ENCODE measurements at places on chromosomes 3 and 15.

- DNase-seq, result no peak
These were observed 4.2 kb downstream of the CCDC71 start for GRCh38 chr3:49161808-49162530.

GRCh38 chr15:27677951-27678350 is 421.2 kb downstream of the OCA2 start:
- DNase-seq, result no peak

GRCh38 chr3:187685948-187686347 is 15.8 kb upstream of the SST start:
- DNase-seq, result no peak

- DNase-seq, result no peak
These were observed 26.6 kb upstream of the ACAN start for GRCh38 chr15:88776646-88777045.

DNA sequence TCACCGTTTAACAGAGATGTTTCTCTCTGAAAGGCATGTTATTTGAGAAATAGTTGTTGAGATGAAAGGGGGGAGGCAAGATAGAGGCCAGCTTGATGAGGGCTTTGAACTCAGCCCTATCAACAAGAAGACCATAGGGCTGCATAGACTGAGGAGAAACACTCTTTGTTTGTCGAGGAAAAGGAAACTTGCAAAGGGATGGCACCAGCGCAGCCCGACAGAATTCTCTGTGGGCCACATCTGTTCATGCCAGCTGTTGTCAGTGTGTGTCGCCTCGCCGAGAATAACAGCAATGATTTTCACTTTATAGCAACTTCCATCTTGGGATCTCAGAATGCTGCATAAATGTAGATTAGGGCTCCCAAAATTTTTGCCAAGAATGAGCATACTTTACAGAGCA is 478.3 kb upstream of the TPRG1 start:
- no peak for DNase-seq

DNA sequence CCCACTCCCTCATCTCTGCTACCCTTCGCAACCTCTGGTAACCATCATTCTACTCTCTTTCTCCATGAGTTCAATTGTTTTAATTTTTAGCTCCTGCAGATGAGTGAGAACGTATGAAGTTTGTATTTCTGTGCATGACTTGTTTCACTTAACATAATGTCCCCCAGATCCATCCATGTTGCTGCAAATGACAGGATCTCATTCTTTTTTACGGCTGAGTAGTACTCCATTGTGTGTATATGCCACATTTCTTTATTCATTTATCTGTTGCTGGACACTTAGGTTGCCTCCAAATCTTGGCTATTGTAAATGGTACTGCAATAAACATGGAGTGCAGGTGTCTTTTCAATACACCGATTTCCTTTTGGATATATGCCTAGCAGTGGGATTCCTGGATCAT is 12.1 kb downstream of the GALK2 start:
- DNase-seq, result no peak

DNA sequence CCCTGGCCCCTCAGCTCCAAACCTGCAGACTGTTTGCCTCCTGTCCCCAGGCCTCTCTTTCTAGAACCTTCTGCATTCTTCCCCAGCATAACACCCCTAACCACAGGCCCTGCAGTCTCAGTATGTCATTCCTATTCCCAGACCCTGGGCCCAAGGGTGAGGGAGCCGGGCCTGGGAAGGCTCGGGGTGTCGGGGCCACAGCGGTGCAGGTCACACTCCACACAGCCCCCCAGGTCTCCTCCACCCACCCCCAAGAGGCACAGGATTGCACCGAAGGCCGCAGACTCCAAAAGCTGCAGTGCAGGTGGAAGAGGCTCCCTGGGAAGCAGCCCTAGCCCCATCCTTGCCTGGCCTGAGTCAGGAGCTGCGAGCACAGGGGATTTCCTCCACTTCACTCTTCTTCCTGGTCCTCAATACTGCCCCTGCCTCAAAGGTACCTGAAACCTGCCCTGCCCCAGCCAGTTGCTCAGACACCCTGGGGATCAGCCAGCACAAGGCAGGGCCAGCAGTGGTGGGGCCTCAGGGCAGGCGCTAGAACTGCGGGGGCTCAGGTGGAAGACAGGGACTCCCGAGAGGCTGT is 31.1 kb downstream of the TNK2 start:
- no peak for DNase-seq

- DNase-seq, result no peak
These were observed 5.2 kb downstream of the TPRA1 start for GRCh38 chr3:127585163-127585812.

DNA sequence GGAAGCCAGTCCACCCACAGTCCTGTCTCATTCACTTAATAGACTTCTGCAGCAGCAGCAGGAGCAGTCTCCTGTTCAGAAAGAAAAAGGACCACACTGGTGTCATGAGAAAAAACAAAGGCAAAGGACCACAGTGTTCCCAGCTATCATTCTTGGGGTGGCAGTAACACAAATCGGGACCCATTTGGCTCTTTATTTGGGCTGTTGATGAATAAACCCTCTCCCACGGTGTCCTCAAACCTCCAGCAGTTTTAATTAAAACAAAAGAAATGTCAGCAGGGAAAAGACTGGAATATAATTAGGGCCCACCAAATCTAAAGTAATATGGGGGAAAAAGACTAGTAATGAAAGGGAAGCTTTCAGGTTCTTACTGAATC is 210.5 kb upstream of the SLC2A2 start:
- no peak for DNase-seq

- DNase-seq, result no peak
These were observed 7.4 kb downstream of the RRP9 start for GRCh38 chr3:51934139-51934850.

- no peak for DNase-seq
These were observed 37.7 kb downstream of the SENP8 start for GRCh38 chr15:72155635-72156616.

- no peak for DNase-seq
These were observed 3.5 kb upstream of the MTFMT start for GRCh38 chr15:65032801-65033537.

GRCh38 chr15:94421706-94422105 is 190.3 kb downstream of the MCTP2 start:
- DNase-seq, result no peak

DNA sequence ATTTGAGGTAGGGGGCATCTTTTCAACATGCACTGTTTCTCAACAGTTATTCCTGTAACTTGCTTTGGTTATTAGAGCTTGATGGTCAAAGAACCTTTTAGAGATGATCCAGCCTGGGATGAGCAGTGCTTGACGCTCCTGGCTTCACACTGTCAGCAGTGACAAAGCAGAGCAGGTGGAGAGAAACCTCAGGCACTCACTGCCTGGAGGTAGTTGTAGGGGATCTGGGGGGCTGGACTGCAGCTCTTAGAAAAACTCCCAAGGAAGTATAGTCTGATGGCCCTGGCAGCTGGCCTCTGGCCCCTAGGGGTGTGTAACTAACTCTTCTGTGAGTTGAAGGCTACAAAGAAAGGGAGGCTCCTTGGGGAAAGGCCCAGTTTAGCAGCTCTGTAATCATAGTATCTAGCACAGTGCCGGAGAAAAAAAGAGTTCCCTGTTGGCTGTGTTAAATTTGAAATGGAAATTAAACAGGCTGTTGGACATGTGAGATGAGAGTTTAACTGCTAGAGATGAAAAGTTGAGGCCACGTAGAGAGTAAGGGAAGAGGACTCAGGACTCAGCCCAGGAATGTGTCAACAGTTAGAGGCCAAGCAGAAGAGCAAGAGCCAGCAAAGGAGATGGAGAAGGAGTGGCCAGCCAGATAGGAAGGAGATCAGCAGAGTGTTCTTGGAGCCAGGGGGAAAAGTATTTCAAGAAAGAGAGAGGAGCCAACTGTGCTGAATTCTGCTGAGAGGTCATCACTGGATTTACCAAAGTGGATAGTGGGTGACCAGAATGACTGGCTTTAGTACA is 14.2 kb downstream of the OXNAD1 start:
- no peak for DNase-seq

DNA sequence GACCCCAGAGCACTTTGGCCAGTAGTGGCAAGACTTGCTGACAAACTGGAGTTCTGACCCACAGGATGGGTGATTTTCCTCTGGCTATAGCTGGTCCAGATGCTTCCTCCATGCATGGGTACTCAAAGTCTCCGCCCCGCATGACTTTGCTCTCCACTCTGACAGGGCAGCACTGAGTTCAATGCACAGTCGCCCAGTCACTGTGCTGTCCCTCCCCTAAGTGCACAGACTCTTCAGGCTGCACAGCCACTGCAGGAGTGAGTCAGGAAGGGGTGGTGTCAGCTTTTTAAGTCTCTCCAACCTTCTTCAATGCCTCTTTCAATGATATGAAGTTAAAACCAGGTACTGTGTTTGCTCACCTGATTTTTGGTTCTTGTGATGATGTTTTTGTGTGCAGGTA is 17.8 kb downstream of the TEX9 start:
- DNase-seq, result no peak

DNA sequence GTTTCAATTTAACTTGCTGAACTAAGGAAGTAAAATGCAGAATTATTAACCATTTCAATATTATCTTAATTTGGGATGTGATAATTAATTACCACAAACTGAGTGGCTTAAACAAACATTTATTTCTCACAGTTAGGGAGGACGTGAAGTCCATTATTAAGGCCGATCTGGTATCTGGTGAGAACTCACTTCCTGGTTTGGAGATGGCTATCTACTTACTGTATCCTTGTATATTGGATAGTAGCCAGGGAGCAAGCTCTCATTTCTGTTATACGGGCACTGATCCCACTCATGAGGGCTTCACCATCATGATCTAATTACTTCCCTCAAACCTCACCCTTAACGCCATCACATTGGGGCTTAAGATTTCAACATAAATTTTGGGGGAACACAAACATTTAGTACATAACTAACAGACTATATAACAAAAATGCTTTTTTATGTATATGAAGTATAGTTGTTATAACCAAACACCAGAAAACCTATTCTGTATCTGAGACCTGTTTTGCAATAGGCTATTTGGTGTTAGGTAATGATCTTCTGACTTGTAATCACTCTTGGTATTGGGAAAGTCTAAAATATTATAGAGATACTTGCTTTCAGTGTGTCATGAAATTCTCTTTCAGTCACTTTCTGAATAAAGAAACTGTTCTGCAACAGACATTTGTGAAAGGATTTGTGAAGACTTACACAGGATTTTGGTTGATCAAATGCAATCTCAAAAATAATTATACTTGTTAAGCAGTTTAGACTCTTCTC is 4.7 kb upstream of the KPNA4 start:
- DNase-seq, result no peak

- DNase-seq, result no peak
These were observed 106.5 kb downstream of the ASB7 start for GRCh38 chr15:100708916-100709315.

- no peak for DNase-seq
These were observed 84.5 kb upstream of the HERC1 start for GRCh38 chr15:63918317-63918672.

DNA sequence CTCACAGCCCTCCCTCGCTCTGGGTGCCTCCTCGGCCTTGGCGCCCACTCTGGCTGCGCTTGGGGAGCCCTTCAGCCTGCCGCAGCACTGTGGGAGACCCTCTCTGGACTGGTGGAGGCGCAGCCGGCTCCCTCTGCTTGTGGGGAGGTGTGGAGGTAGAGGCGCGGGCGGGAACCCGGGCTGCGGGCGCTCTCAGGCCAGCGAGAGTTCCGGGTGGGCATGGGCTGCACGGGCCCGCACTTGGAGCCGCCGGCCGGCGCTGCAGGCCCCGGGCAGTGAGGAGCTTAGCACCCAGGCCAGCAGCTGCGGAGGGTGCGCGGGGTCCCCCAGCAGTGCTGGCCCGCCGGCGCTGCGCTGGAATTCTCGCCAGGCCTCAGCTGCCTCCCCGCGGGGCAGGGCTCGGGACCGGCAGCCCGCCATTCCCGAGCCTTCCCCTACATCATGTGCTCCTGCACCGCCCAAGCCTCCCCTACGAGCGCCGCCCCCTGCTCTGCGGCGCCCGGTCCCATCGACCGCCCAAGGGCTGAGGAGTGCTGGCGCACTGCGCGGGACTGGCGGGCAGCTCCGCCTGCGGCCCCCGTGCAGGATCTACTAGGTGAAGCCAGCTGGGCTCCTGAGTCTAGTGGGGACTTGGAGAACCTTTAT is 46.0 kb upstream of the GSK3B start:
- DNase-seq, result no peak

DNA sequence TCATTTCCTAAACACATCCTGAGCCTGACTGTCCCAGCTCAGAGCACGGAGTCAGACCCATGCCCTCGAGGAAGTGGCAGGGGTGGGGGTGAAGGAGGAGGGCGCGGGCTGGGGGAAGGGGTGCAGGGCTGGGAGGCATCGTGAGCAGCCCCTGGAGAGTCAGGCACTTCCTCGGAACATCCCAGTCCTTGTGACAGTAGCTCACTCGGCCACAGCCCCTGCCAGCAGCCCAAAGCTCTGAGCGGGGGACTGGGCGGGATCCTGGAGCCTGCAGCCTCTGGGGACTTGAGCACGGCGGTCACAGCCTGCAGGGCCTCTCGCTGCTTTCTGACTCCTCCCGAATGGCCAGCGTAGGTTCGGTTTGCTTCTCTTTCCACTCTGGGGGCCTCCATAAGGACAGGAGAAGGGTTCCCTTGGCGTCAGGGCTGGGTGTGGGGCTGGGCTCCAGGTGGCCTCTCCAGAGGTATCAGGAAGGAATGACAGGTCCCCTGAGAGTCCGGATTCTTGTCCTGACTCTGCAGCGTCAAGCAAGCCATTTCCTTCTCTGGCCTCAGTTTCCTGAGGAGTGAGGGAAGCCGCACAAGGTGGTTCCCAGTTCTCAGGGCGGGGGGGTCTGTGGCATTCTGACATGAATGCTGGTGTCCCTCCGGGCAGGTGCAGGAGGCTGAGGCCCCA is 20.9 kb downstream of the PSTPIP1 start:
- DNase-seq, result no peak

DNA sequence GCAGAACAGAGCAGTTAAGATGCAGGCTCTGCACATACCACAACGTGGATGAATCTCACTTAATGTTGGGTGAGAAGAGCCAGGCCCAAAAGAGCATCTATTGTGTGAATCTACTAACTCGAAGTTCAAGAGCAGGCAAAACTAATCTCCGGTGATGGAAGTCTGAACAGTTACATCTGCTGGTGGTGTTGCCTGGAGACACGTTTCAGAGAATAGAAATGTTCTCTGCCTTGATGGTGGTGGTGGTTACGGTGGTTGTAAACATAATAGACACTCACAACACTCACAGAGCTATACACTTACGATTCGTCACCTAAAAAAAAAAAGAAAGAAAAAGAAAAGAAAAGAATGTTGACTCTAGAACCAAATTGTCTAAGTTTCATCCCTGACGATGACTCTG is 86.8 kb downstream of the LIPC start:
- DNase-seq, result no peak

DNA sequence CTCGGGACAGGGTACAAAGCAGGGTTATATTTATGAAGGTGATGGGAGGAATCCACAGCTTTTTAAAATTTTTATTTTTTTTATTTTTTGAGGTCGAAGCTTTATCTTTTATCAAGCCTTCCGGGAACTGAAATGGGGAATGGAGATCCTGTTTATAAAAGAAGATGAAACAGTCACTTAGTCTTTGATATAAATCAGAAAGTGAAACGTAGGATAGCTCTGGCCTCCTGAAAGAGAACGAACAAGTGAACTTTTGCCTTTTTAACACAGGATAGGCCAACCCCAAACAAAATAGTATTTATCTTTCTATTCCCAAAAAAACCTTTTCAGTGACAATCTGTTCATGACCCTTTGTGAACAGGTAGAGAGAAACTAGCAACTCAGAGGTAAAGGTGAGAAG is 634.0 kb upstream of the LMCD1 start:
- no peak for DNase-seq

Data from esophagus squamous epithelium (tissue), 5 donors.